ENCODE measurements at places on chromosomes 12 and 14.
A peak's percentile ranks its signal among the peaks of the same experiment; 100 is the strongest.

GRCh38 chr12:96347130-96347699 lies 53.0 kb downstream of the CDK17 start:
- no peak for DNase-seq

DNA sequence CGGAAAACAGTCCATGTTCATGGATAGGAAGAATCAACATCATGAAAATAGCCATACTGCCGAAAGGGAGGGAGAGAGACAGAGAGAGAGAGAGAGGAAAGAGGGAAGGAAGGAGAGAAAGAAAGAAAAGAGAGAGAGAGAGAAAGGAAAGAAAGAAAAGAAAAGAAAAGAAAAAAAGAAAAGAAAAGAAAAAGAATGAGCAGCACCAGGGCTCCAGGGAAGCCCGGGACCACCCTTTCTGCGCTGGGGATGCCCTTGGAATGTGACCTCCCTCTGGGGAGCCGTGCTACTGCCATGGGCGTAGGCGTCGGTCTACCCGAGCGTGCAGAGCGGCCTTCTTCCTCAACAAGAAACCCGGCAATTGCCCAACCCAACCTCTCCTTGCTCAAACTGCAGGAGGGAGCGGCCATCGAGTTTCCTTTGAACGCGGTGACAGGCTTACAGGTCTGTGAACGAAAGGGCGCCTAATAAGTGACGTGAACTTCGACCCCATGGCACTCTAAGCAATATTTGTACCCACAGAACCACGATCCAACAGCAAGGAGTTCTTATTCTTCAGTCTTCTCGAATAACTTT lies 16.9 kb downstream of the OR6S1 start:
- DNase-seq = peak; percentile 62

GRCh38 chr12:110449799-110450497 lies at the start of gene ARPC3:
Gene ARPC3 (minus strand): TSS chr12:110450337. CDS start chr12:110450260, 77 bp downstream.
- peak; percentile 95 for DNase-seq

GRCh38 chr12:95953000-95953399 lies 9.9 kb downstream of the AMDHD1 start:
- no peak for DNase-seq

DNA sequence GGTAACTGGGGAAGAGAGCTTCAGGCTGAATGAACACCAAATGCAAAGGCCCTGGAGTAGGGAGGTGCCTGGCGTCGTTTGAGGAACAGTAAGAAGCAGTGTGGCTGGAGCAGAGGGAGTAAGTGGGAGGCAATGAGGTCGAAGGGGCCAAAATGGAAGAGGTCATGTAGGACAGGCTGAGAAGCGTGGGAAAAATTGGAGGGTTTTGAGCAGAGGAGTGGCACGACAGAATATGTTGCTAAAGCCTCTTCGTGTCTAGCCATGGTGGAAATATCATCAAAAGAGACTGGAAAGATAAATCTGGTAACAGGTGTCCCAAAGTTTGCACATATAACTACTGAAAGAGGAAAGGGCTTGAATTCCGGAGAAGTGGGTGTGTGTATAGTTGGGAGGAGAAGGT lies 1.9 kb downstream of the TRIM9 start:
- DNase-seq = no peak

GRCh38 chr12:2854669-2855453 lies 2.0 kb downstream of the TEX52 start:
- DNase-seq = no peak

- DNase-seq = no peak
Observed at GRCh38 chr12:8823565-8824300, 1.3 kb downstream of the A2ML1 start.

Data from CD4-positive, alpha-beta T cell treated with Interleukin-12 subunit alpha and Interleukin-12 subunit beta, for 1 hour (primary cell).